ENCODE measurements at places on chromosomes 1 and 21.
A peak's percentile ranks its signal among the peaks of the same experiment; 100 is the strongest.

DNA sequence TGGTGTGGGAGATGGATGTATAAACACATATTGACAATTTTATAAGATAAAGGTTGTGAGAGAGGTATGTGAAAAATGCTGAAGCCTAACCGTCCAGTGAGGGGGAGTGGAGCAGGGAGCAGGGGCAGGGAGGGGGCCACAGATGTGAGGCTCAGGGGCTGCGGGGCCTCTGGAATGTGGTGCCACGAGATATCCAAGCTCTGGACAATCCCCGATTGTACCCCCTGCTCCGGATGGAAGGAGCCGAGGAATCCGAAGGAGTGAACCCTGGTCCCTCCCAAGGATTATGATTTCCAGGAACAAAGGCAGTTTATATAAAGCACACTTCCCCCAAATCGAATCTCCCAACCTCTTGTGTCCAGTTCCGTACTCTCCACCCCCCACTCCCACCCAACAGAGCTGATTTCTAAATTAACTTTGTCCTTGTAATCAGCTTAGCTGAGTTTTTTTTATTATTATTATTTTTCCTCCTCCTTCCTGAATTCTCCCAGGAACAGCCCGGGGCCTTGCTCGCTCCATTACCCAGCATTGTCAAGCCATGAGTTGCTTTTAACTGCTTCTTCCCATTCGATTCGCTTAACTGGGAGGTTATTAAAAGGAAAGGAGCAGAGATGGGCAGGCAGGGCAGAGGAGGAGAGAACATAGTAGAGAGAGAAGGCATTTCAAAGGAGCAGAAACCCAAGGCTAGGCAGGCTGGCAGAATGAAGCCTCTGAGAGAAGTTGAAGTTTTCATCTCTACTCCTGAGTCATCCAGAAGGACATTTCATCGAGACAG, 9.4 kb downstream of the KIRREL1 start:
- DNase-seq, result no peak

DNA sequence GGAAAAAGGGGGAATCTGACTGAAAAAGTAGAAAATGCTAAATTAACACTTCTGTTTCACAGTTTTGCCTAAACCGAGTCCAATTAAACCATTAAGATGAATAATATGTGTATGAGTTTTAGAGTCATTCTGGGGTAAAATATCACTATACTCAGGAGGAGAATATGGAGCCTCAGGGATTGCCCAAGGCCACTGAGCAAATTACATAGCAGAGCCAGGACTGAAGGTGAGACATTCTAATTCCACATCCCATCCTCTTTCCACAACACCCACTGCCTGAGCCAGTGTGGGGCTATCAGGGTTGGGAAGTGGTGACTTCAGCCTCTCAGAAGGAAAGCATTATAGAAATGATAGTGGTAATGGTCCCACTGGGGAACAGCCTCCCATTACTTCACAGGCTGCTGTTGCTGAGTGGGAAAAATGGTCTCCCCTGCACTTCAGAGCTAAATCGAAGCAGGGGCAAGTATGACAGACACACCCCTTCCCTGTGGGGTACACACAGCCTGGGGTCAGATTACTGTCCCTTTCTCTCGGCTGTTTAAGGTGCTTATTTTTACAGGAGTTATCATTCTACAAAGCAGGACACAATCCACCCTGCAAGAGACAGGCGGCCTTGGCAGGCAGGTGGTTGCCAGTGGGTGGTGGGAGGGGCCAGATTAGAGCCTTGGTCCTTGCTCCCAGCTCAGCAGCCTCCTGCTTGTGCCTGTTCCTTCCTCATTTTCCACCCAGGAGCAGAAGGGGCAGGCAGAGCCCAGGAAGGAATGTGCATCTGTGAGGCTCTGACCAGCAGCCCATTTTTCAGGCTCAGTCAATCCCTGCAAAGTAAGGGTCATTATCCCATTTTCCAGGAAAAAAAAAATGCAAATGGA, 9.5 kb upstream of the BCAR3 start:
- no peak for DNase-seq

DNA sequence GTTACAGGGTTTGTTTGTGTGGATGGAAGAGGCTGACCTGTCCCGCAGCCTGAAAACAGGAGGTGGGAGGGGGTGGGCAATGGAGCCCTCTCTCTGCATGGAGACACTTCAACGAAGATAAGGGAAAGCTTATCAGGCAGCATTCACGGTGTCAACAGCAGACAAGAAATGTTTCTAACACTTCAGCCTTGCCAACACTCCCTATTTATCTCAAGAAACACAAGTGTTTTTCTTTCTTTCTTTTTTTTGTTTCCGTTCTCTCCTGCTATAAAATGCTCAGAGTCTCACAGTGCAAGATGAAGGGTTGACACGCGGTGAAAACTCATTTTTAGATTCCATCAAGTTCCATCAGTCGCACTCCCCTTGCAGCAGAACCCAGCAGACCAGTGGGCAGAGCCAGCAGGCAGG, 594.4 kb downstream of the MATN1 start:
- no peak for DNase-seq

DNA sequence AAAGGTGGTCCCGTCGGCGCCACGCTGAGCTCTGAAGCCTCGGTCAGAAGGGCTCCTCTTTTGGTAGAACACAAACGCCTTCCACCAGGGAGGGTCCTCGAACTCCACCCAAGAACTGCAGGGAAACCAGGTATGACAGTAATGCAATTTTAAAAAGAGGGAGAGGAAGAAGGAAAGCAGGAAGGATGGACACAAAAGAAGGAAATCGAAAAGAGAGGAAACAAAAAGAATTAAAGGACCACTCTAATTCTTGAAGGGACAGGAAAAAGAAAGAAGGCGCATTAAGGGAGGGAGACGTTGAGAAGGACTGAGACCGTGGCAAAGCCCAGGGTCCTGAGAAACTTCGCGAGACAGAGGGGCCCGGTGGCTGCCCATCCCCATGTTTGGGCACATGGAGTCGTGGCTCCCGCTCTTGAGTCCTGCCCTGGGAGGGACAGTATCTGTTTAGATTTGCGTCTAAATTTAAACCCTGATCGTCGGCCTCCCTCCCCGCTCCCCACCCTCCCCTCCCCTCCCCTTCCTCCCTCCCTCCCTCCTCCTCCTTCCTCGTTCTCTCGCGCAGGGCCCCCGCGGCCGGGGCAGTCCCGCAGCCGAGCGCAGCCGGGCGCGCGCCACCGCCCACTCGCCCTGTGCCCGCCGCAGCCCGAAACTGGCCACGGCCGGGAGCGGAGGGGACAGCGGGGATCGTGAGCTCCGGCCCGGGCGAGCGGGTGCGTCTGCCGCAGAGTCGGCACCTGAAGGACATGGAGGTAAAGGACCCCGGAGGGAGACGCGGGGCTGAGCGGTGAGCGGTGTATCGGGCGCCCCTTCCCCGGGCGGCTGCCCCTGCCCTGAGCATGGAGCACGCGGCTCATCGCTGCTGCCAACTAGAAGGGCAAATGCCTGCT, at the start of gene RCSD1:
Gene RCSD1 (plus strand): TSS at position 552 of the 887 bp plus-strand sequence. CDS start 192 bp downstream, at position 744.
- peak; percentile 66 for DNase-seq

DNA sequence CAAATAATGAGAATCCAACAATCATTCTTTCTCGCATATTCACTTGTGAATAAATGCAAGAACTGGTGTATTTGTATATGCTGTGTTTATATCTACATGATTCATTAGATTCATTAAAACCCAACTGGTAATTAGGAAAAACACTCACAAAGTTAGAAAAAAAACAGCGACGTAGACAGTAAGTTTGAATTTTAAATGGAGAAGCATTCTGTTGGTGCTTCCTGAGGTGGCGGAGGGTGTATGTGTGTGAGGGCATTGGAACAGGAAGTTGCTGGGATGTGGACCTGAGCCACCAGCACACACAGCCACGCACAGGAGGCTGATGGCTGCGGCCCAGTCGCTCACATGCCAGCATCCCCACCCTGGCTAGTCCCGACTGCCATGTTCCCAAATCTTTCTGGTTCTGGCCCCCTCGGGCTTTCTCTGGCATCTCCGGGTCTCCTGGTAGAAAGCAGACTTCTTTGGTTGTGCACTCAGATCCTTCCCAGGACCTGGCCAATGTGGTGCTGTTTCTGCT, 121.6 kb upstream of the IRF2BP2 start:
- peak; percentile 36 for DNase-seq

- DNase-seq, result no peak
Observed at GRCh38 chr1:213779228-213779627, 208.5 kb upstream of the PROX1 start.

Measured in MV-4-11 (cell line).